ENCODE measurements at places on chromosomes 7 and 10.

DNA sequence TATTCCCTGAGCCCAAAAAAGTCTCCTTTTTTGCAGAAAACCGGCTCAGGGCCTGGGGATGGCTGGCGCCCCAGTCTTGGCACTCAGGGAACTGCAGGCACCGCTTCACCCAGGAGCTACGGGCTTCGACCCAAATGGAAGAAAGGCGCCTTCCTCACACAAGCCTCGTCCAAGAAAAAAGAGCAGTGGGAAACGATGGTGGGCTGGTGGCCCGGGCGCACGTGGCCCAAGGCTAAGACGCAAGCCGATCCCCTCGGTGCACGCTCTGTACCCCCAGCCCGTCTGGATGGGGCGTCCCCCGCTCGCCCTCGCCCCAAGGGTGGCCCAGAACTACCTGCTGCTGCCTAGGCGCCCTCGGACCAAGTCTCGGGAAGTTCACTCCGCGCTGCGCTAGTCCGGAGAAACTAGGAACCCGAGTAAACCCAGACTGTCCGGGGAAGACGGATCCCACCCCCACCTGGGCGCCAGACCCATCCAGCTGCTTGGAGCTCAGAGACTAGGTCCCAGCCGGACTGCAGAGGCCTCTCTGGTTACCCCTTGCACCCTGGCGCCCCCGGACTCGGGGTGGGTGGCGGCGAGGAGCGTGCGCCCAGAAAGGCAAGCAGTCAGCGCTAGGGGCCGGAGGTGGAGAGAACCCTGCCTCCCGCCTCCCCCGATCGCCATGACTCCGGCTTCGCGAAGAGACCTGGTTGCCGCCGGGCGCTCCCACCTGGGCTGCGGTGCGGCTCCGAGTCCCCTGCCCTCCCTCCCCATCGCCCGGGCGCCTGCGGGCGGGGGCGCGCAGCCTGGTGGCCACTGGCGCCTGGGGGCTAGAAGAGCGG is 76.4 kb downstream of the CALN1 start:
- DNase-seq, result no peak

DNA sequence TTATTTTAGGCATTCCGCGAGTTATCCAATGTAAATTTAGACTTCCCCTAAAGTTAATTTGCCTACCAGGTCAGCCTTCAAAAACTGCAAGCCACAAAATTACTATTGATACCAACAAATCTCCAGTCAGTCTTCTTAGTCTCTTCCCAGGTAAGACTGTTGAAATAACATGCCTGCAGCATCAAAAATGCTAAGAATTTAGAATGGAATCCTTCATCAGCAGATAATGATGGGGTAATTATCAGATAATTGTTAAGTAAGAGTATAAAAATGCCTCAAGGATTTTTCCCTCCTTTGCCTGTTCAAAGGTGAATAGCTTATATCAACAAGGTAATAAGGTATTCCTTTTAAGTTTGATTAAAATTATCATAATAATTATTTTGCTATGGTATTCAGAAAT is 228.5 kb downstream of the BBS9 start:
- DNase-seq, result no peak

GRCh38 chr10:90602862-90603610 is 254.8 kb downstream of the HTR7 start:
- DNase-seq, result no peak

GRCh38 chr7:5625938-5626337 is 155.5 kb downstream of the RNF216 start:
- DNase-seq, result no peak

DNA sequence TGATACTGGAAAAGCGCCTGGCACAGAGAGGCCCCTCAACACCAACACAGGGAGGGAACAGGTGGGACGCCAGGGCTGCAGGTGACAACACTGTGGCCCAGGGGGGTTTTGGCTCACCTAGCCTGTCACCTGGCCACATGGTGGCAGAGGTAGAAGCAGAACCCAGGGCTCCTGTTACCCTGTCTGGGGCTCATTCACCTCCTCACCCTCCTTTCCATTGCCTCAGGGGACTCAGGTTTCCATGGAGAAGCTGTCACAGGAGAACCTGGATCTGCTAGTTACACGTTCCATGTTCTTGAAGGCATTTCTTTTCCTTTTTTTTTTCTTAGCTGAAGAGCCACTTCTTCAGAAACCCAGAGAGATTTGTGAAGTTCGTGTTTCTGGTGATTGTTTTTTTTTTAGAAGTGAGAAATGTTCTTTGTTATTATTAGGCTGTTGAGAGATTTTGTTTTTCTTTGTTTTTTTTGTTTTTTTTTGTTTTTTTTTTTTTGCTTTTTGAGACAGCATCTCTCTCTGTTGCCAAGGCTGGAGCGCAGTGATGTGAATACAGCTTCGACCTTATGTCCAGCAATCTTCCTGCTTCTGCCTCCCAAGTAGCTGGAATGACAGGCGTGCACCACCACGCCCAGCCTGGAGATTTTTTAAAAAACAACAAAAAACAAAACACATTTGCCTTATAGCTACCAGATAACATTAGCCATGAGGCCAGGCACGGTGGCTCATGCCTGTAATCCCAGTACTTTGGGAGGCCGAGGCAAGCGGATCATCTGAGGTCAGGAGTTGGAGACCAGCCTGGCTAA is 16.0 kb downstream of the DENND2A start:
- DNase-seq, result no peak

DNA sequence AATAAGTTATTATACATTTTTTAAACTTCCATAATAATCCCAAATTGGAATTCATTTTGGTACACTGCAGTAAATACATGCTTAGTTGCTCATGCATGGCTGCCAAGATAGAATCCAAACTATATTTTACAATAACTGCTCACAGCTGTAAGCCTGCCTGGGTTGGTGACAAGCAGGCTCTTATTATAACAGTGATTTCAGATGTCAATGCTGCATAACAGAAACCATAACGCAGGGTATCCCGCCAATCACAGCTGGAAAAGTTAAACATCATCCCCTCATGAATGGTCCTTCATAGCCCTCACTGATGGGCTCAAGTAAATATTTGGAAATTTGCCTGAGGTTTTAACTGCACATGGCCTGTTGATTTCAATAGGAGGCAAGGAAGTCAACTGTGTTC is 149.8 kb downstream of the AMPH start:
- DNase-seq, result no peak

GRCh38 chr10:121952226-121952625 is 22.8 kb downstream of the NSMCE4A start:
- DNase-seq, result no peak

- no peak for DNase-seq
Measured at GRCh38 chr10:62049624-62050345, 148.3 kb downstream of the ARID5B start.

DNA sequence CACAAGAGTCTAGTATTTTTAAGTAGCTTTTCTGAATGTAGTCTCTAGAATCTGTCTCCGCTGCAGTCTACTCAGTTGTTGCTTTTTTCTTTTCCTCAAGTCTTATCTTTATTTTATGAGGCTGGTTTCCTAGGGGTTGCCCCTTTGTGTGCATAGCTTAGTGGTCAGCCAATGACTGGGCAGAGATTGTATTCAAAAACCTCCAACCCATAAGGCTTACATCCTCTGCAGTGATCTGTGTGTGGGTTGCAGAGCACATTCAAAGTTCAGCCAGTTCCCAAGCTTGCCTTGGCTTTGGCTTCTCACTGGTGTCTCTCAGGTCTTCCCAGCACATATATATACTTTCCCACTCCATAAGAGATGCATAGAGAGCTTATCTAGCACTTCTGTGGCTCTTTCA is 160.0 kb upstream of the TCF7L2 start:
- no peak for DNase-seq

- DNase-seq, result no peak
Measured at GRCh38 chr10:3076138-3076537, 8.8 kb downstream of the PFKP start.

DNA sequence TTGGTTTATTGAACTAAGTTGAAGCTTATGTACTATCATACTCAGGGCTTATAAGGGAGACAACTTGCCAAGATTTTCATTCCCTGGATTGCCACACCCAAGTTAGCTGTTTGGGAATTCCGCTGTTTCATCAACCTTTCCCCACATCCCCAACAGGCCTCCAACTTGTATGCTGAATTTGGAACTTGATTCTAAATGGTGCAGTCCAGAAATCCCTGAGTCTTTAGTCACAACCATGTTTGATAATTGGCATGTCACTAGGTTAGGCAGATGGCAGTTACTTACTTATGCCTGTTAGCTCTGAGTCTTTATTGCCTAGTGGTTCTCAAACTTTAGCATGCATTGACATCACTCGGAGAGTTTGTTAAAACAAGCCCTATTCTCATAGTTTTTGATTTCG is 135.4 kb upstream of the PRPS1L1 start:
- no peak for DNase-seq

DNA sequence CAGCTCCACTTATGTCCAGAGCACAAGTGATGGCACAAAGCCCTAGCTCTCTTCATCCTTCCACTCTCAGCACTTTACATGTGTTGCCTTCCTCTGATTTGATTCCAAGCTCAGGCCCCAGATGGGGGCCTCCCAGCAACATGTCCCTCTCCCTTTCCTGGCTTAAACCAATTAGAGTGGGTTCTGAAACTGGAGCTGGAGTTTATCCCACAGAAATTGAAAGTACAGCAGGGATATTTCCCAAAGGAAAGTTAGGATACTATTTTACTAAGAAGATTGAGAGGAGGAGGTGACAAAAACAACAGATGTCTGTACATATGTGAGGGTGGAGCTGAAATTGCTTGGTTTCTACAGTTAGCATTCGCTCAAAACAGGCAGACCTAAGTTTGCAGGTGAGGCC is 724.6 kb downstream of the AUTS2 start:
- no peak for DNase-seq

DNA sequence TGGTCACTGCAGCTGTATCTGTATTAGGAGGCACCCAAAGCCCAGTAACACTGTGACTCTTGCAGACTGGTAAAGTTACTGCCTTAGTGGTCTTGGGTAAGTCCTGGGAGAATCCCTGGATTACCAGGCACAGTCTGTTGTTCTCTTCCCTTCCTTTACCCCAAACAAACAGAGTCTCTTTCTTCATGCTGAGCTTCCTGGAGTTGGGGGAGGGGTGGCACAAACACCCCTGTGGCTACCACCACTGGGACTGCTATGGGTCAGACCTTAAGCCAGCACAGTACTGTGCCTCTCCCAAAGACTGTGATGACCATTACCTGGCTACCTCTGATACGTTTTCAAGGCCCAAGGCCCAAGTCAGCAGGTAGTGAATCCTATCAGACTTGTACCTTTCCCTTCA is 59.9 kb upstream of the FAM3C start:
- DNase-seq, result no peak

DNA sequence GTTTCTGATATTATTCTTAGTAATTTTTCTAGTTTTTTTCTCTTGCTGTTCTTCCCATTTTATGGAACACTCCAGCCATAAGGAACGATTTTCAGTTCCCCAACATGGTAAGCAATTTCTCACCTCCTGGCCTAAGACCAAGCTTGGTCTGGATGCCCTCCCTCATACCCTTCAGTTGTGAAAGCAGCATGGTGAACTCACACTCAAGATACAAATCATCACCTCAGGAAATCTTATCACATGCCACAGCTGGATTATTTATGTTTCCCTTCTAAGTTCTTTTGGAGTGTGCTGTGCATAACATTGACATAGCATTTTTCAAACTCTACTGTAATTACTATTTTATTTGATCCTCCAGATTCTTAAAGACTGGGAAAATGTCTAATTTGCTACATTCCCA is 216.6 kb downstream of the AGMO start:
- no peak for DNase-seq

- DNase-seq, result no peak
Measured at GRCh38 chr10:128386816-128387604, 260.8 kb upstream of the MKI67 start.

DNA sequence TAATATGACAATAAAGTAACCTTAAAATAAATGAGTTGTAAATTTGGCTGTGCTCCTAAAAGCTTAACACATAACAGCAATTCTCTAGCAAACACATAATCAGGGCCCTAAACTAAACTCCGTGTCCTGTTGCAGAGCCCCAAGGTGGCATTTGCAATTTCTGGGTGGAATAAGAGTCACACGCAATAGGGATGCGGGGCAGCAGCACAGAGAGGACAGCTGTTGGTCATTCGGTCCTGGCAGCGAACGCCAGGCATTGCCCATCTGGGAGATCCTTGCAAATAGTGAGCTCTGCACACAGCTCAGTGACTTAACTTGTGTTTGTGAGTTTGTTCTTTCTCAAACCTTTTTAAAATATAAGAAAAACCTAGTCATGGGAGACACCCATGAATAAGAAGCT is 25.7 kb downstream of the PAXIP1 start:
- DNase-seq, result no peak

DNA sequence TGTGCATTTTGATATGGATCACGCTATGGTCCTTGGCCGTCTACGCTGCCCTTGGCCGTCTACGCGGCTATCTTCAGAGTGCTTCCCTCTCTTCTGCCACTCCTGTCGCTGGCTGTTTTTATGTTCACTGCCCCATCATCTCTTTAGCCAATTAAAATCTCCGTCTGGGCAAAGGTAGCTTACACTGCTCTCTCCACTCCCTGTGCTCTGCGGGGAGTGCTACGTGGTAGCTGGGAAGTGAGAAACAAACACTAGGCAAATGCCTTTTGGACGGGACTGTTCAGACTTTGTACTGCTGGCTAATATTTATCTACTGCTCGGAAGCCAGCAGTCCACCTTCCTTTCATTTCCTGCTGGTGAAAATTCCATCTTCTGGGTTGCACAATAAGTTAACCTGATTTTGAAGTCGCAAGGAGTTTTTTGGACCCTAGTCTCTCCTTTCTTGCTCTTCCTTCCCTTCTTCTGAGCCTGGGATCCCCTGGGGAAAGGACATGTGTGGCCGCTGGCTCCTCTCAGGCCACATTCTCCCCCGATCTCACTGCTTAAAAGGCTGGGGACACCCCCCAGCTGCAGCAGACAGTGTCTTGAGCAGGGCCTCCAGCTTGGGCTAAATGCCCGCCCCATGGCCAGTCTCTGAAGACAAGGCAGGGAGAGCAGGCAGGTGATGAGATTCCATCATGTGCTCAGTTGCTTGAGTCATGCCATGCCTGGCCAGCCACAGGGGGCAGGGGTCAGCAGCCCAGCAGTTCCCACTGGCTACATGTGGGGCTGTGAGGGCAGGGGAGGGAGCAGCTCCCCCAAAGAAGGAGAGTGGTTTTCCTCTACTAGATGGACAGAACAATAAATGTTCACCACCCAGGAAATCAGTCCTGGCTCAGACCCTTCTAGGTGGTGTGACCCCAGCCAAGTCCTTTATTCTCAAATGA is 25.5 kb upstream of the RBM33 start:
- no peak for DNase-seq

All from activated CD8-positive, alpha-beta T cell treated with anti-CD3 and anti-CD28 coated beads, Interleukin-2, amount 10 ng/mL, durations not matched to agents 7 days and 5 days (primary cell).